ENCODE measurements at places on chromosomes 13 and 19.
A peak's percentile ranks its signal among the peaks of the same experiment; 100 is the strongest.

DNA sequence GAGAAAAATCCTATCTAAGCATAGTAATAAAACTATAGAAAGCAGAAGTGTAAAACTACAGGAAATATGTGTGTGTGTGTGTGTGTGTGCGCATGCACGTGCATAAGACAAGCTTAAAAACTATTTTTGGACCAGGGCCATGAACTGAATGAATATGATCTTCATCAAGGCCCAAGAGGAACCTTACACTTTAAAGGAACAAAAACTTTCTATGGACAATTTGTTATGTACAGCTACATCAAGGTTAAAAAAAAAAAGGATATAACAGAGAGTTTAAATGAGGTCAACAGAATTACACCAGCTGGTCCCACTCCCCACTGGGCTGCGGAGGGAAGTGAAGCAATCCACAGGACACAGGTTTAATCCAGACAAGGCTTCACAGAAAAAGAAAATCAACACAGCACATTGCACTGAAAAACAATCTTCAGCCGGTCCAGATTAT, 151.1 kb downstream of the LHFPL6 start:
- peak; percentile 15 for DNase-seq

GRCh38 chr13:24043590-24044350, 116.8 kb upstream of the SPATA13 start:
- DNase-seq = no peak

DNA sequence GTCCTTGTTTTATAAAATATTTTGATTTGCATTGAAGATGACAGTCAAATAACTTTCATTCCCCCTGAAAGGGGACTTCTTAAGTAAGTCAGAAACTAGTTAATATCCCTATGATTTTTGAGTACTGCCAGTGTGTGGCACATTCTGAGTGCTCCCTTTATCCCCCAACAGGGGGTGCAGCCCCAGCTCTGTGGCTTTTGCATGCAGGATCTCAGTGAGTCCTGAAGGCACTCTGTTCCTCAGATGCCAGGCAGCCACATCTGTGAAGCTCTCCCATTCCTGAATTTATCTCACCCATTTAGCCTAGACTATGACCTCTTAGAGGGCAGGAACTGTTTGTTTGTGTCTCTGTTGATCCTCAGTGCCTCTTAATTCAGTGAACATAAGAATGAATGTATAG, 123.1 kb downstream of the CDK8 start:
- DNase-seq = no peak

DNA sequence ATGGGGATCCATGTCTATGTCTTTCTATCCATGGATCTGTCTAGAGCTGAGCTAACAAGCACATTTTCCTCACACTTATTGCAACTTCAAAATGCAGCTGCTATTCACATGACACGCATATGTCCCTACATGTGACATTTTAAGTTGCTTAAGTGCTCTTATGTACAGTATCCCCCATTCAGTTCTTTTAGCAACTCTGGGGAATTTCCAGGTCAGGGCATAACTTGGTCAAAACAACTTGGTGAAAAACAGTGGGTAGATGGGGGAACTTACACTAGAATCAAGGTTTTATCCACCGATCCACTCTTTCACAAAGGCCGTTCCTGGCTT, 73.0 kb downstream of the COL4A1 start:
- no peak for DNase-seq

DNA sequence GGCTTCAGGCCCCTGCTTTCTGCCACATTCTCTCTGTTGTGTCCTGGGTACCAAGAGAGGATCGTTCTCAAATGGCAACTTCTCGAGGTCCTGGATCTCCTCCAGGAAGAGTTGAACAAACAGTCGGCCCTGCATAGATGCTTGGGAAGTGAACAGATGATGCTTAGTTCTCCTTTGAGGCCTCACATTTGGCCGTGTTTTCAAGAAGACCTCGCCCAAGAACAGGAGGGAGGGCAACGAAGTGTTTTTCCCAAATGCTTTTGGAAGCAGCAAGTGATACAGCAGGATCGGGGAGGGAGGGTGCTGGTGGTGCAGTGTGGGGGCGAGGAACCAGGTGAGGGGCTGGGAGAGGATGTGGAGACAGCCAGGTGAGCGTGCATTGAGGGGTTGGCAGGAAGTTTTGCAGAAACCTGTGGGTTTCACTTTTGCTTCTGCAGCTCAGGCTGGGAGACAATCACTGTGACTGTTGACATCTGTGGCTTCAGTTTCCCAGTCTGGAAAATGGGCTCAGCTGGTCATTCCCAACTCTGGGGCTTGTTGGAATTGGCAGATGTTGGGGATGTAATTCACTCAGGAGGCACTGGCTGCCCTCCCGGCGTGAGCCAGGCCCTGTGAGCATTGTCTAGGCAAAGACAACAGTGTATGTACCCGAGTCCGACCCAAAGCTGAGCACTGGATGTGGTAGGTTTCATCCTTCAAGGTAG, 21.6 kb downstream of the MAST3 start:
- no peak for DNase-seq

DNA sequence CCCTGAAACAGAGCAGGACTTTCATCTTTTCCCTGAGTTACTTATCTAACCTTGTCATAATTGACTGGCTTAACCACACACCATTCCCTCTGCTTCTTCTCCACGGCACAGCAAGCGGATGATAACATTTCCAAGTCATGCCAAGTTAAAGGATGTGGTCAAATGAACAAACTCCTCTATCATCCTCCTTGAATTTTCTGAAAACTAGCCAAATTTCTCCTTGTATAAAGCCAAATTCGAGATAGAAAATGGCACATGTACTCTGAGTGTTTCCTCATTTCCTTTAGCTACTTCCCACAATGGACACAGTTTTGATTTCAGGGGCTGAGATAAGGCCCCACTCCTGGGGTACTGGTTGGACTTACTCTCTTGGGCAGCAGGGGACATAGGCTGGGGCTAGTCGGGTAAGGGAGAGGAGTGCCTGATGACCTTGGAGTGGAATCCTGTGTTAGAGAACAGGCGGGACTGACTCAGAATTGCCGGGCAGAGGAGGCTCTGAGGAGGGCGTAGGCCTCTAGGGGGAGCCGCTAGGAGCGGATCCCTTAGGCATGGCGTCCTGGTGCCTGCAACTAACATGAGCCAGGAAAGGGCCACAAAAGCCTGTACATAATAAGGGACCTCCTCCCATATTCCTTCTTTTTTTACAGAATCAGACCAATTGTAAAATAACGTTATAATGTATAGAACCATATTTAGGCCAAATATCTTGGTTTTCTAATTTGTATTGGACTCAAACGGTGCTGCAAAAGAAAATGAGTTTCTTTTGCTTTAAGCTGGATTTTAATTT, 20.3 kb upstream of the TMTC4 start:
- no peak for DNase-seq

DNA sequence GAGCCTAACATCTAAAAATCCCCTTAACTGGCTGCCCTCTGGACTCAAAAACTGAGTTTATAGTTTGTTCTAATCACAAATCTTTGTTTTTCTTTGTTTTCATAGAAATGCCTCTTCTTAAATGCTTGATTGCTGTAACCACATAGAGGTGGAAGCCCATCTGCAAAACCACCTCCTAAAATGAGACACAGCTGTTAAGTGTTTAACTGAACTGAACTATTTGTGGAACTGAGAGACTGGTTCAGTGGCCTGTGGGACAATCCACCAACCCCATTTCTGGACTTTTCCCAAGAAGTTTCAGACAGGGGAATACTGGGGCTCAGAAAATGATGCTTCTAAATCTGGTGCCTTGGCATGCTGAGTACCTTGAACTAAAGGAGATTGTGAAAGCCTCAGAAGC, 50.9 kb upstream of the TM9SF2 start:
- no peak for DNase-seq

- DNase-seq = no peak
Observed at GRCh38 chr19:52963247-52963618, 552 bp upstream of the ZNF816 start.

- no peak for DNase-seq
Observed at GRCh38 chr19:36210497-36210896, 4.0 kb downstream of the ZNF565 start.

DNA sequence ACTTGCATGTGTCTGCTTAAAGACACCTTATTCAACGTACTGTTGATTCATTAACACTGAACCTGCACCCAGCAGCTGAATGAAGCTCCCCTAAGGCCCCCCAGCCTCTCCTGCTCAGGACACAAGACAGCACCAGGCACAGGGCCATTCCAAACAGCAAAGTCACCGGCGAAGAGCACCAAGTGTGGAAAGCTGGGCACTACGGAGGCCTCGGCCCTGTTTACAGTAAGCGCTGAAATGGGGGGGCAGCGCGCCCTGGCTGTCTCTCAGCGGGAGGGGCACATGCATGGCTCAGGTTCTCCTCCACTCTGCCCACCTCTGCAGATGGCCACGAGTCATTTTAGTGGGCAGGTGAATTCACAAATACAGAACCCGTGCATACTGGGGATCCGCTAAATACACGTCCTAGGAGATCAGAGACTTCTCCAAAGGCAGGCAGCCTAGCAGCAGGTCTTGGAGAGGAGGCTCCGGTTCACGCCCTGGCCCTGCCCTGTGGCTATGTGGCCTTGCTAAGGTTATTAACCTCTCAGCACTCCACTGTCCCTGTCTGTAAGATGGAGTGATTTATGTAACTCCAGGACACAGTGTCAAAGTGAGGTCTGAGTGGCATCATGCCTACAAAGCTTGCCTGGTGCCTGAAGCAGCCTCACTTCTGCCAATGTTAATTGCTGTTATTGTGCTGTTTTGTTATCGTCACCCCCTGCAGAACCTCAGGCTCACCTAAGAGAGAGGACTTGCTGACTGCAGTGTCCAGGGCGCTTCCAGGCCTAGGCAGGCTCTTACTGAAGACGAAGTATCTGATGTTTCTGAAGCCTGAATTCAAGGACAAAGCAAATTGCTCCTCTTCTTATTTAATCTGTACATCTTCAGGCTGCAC, 207.4 kb upstream of the SOX1 start:
- no peak for DNase-seq

- peak; percentile 85 for DNase-seq
Observed at GRCh38 chr19:48741129-48741999, 954 bp upstream of the RASIP1 start.

DNA sequence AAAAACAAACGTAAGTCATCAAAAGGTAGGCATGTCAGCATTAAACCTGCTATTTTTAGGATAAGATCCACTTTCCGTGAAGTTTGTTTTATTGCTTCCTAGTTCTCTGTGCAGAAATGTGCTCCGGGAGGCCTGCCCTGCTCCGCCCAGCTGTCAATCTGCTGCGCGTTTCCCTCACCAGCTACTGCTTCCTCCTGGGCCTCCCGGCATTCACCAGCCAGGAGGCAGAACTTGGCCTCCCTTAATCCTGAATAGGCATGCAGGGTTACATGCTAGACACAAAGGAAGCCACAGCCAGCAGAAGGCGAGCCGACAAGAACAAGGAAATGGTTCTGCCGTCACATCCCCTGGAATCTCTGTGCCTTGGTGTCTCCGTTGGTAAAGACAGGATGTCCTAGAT, 386.2 kb downstream of the IRS2 start:
- DNase-seq = no peak

DNA sequence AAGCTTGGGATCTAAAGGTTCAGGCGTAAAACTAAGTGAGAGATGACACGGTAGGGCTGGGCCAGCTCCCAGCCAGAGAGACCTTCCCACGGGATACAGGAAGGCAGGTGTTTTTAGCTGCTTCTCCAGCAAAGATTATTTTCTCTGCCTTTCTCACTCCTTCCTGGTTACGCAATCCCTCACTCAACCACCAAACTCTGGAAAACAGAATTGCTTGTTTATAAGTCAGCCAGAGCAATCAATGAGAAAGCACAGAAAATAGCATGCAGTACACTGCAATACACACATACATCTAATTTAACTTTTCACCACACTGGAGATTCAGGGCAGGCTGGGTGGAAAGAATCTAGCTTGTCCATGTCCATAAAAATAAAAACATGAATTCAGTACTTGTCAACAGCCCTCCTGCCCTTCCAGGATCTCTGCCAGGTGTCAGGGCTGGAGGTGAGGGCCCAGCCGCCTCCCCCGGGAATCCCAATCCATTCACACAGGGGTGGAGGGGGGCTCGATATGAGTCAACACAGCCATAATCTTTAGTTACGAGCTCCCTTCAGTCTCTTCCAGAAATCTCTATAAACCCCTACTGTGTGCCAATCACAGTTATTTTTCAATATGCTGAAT, 12.2 kb downstream of the RHPN2 start:
- no peak for DNase-seq

GRCh38 chr13:101567841-101568240, 115.4 kb downstream of the ITGBL1 start:
- DNase-seq = no peak

- DNase-seq = no peak
Observed at GRCh38 chr19:36009220-36009619, 607 bp upstream of the SYNE4 start.

DNA sequence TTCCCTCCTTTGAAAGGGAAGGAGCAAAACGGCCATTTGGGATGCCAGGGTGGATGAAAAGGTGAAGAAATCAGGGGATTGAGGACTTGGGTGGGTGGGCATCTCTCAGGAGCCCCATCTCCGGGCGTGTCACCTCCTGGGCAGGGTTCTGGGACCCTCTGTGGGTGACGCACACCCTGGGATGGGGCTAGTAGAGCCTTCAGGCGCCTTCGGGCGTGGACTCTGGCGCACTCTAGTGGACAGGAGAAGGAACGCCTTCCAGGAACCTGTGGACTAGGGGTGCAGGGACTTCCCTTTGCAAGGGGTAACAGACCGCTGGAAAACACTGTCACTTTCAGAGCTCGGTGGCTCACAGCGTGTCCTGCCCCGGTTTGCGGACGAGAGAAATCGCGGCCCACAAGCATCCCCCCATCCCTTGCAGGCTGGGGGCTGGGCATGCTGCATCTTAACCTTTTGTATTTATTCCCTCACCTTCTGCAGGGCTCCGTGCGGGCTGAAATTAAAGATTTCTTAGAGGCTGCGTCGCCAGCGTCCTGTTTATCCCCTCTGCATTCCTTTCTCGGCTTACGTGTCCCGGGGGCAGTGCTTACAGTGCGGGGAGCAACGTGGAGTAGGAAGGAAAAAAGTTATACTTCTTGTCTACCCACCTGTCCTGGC, 15.2 kb upstream of the S1PR4 start:
- DNase-seq = no peak

GRCh38 chr13:37257051-37257450, 151.6 kb upstream of the CSNK1A1L start:
- DNase-seq = no peak

DNA sequence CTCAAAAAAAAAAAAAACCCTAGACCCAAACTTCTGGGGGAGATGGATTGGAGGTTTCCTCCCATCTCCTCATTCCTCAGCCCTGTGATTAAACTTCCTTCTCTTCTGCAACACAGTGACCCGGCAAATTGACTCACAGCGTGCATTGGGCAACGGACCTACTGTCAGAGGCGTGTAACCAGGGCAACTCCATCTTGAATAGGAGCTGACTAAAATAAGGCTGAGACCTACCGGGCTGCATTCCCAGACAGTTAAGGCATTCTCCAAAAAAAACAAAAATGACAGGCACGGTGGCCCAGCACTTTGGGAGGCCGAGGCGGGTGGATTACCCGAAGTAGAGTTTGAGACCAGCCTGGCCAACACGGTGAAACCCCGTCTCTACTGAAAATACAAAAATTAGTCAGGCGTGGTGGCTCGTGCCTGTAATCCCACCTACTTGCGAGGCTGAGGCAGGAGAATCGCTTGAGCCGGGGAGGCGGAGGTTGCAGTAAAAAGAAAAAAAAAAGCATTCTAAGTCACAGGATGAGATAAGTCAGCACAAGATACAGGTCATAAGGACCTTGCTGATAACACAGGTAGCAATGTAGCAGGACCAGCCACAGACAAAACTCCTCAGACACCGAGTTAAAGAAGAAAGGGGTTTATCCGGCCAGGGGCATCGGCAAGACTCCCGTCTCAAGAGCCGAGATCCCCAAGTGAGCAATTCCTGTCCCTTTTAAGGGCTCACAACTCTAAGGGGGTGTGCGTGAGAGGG, 5.4 kb upstream of the NLRP7 start:
- DNase-seq = no peak

- no peak for DNase-seq
Observed at GRCh38 chr19:30094756-30095140, 152.7 kb downstream of the URI1 start.
